Brain pericyte (primary cell): ENCODE measurements at places on chromosomes 11 and 22.

DNA sequence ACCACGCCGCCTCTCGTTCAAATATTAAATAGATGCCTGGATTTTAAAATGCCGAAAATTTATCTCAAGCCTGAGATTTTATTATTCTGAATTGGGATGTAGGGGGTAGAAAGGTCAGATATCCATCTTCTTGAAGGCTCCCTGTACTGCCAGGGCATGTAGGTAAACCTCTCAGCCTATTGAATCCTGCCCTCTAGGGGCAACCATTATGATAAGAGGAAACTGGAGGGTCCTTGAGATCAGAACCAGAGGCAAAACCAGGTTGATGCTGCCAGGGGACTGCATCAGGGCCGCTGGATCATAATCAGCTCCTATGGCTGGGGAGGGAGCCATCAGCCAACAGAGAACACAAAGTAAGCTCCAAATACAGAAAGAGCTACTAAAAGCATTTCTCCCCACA, 92.4 kb downstream of the KCNC1 start:
- DNase-seq: no peak

DNA sequence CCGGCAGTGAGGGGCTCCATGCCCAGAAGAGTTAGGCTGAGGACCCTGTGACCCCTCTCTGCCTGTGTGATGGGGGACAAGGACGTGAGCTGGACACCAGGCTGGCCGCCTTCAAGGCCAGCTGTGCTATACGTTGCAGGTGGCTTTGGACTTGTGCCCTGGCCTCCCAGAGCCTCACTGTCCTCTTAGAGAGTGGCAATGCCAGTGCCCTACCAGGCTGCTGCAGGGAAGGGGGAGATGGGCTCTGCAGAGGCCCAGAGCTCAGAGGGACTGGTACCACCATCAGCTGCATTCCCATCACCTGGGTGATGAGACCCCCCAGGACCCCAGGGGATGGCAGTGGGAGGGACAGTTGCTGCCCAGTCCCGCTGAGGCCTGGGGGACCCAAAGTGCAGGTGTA, 90.4 kb upstream of the SHISAL1 start:
- no peak for DNase-seq

DNA sequence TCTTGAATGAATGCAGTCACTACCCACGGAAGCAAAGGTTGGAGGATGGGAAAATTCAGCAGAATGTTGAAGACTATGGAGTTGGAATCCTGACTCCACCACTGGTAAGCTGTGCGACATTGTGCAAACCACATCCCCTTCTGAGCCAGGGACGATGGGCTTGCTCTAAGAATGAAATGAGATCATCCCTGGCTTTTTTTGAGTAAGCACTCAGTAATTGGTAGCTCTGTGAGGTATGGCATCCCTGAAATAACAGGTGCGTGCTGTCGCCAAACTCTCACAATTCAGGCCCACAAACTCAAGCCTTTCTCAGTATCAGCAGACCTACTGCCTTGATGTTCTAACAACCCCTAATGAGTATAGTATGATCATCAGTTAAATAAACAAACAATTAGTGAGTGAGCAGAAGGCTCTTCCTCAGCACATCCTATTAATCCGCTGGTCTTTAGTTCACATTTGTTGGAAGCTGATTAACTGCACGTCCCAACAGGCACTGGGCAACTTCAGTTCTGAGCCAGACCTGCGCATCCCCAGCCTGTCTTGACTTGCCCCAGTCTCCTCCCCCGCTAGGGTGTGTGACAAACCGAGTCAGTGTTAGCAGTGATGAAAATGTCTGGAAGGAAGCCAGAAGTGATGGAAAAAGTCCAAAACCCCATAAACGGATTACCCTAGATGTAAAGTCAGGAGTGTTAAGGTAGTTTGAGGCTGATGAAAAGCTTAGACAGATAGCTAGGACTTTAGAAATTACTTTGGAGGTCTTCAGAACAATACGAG, 235.5 kb downstream of the GRIK4 start:
- DNase-seq: no peak

GRCh38 chr11:12319461-12319951, 57.9 kb upstream of the PARVA start:
- no peak for DNase-seq

DNA sequence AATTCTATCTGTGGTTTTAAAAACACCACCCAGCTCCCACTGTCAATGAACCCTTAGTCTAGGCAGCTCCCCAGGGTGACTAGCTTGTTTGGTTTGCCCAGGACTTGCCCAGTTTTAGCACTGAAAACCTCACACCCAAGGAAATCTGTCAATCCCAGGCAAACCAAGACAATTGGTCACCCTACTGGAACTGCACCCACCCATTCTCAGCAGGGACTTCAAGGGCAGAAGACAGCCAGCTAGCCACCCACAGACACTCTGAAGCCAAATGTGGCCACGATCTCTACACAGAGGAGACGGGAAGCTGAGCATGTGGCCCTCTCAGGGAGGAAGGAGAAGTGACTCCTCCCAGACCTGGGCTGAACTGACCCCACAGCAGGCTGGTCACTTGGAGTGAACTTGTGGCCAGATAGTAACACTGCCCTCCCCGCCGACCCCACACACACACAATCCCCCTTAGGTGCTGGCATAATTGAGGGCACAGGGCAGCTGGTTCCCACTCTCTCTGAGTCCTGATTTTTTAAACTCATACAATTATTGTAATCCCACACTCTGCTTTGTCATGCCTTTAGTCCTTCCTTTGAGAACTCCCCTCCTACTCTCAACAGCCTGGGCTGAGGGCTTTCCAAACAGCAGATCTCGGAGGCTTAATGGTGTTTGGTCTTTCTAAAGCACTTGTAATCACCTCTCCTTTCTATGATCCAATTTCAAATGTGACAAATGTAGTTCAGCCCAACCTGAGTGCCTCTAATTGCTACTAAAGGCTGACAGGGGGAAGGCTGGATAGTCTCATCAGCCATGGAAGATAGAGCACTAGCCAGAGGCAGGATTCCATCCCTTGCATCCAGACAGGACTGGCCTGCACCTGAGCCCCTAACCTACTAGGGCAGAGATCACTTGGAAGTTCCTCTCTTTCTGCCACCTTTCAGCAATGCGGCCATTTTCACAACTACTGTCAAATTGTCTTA, 74.7 kb upstream of the DRD2 start:
- no peak for DNase-seq

DNA sequence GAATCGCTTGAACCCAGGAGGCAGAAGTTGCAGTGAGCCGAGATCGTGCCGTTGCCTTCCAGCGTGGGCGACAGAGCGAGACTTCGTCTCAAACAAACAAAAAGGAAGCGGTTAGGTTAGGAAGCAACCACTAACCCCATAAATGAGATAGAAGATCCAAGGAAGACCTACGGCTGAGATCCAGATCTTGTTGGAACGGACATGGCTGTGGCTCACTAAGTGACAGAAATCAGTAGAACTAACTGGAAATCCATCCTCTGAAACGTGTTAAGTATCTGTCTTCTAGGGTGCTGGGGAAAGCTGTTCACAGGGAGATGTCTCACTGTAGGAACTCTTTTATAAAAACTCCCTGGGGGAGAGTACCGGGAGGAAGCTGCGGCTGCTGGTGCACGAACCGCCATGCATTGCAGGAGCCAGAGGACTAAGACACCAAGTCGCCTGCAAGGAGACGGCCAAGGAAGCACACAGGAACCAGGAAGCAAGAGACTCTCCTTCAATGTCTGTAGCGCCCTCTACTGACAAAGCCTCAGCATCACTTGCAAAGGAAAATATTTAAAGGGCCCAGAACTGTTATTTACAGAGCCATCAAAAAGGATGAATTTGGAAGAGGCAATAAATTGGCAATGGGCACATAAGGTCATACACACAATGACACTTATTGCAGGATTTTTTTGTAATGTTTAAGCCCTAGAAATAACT, 16.9 kb upstream of the SPTY2D1 start:
- DNase-seq: no peak

GRCh38 chr11:18010977-18011586, 1.8 kb downstream of the SERGEF start:
- DNase-seq: no peak

- DNase-seq: no peak
Measured at GRCh38 chr11:3894128-3894731, 38.8 kb downstream of the STIM1 start.

GRCh38 chr22:47836957-47837356, 1074.5 kb downstream of the TBC1D22A start:
- no peak for DNase-seq

GRCh38 chr11:41256041-41256440, 203.4 kb downstream of the LRRC4C start:
- no peak for DNase-seq

GRCh38 chr11:68343761-68344256, 31.4 kb downstream of the LRP5 start:
- DNase-seq: no peak

GRCh38 chr11:1814691-1815090, 20.1 kb upstream of the SYT8 start:
- DNase-seq: no peak

DNA sequence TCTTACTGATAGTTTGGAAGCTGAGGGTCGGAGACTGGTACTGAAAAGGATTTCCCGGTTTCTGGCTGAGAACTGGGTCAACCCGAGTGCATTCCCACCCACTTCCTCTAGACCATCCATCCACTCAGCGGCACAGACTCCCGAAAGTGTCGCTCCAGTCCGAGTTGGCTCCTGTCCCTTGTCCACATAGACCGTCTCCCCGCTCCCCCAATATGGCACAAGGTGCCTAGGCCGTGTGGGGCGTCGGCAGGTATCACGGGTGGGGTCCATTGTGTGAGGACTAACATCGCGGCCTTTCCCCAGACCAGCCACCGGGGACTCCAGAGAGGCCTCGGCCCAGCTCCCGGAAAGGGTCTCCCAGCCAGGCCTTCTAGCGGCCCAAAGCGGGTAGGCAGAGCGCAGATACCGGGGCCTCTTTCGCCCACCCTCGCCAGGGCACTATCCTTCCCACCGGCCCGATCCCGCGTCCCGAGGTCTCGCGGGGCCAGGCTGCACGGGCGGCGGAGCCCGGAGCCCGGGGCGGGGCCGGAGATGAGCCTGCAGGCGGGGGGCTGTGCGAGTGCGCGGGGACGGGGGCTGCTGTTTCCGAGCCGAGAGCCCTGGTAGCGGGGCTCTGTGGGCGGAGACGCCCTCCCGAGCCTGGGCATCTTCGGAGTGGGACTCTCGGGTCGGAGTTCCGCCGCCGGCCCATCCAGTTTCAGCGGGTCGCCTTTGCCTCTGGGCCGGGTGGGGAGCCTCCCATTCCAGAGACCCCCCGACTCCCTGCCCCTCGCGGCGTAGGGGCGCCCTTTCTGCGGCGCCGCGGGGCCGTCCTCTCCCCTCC, 21.1 kb downstream of the SERPINH1 start:
- no peak for DNase-seq

DNA sequence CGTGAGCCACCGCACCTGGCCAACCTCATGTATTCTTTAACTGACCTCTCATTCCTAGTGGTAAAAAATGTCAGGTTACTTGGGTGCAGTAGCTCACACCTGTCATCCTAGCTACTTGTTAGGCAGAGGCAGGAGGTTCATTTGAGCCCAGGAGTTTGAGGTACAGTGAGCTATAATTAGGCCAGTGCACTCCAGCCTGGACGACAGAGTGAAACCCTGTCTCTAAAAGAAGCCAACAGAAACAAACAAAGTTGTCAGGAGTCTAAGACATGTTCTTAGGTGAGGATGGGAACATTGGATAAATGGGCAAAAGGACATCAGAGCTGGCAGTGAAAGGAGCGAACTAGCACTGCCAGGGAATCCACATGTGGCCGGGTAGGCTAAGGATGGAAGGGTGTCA, 18.1 kb downstream of the MADD start:
- DNase-seq: no peak

DNA sequence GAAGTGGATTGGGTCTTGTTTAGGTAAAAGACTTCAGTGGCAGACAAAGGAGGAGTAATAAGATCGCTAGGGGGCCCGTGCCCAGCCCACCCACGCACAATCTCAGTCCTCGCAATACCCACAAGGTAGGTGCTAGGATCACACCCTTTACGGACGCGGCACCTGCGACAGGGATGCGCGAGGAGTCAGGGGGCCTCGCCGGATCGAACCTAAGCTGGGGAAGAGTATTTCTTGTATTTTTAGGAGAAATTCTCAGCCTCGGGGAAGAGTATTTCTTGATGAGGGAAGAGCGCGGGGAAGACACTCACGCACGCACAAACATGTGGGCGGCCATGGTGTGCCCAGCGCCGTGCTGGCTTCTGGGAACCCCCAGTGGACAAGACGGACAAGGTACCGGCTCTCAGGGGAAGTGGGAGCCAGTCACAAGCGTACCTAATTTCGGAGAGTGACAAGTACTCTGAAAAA, 745 bp upstream of the FAM118A start:
- DNase-seq: no peak

- no peak for DNase-seq
Measured at GRCh38 chr11:103051151-103051801, 40.7 kb downstream of the DCUN1D5 start.

- DNase-seq: no peak
Measured at GRCh38 chr22:39298241-39298987, 21.0 kb downstream of the RPL3 start.

- DNase-seq: no peak
Measured at GRCh38 chr11:59283311-59283710, 70.6 kb upstream of the MPEG1 start.

DNA sequence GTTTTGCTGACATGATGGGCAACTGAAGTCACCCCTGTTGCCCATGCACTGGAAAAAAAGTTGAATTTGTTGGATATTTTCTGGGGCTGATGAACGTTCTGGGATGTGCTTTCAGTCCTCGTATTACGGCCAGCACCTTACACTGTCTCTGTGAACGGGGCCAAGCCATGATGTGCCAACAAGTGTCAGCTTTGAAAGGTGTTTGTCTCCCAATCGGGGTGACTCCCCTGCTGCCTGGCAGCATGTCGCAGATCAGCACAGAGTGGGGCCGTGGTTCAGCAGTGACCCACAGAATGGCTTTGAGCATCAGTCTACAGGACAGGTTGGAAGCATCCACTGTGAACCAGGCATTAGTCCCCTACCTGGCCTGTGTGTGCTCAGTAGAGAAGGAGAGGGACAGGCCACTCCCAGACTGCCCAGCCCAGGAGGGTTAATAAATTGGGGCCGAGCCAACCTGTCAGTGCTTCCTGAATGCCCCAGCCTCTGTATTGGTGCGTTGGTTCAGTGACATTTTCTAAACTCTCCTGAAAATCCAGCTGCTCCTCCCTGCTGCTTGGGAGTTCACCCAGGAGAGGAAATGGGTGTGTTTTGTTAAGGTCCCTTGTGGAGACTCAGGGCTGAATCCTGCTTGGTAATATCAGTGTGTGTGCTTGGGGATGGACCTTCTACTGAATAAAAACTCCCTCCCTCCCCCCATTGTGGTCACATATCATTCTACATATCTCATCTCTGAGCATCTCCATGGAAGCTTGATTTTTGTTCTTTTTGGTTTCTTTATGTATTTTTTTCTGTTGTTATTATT, 50.7 kb upstream of the TTC12 start:
- DNase-seq: no peak
